Stimulated activated CD4-positive, alpha-beta T cell treated with anti-CD3 and anti-CD28 coated beads, TNF-alpha, amount 100 ng/mL, for 1 hour (primary cell): ENCODE measurements at places on chromosomes 4 and X.
A peak's percentile ranks its signal among the peaks of the same experiment; 100 is the strongest.

- no peak for DNase-seq
These were observed 145.8 kb downstream of the PRKX start for GRCh38 chrX:3567686-3568085.

DNA sequence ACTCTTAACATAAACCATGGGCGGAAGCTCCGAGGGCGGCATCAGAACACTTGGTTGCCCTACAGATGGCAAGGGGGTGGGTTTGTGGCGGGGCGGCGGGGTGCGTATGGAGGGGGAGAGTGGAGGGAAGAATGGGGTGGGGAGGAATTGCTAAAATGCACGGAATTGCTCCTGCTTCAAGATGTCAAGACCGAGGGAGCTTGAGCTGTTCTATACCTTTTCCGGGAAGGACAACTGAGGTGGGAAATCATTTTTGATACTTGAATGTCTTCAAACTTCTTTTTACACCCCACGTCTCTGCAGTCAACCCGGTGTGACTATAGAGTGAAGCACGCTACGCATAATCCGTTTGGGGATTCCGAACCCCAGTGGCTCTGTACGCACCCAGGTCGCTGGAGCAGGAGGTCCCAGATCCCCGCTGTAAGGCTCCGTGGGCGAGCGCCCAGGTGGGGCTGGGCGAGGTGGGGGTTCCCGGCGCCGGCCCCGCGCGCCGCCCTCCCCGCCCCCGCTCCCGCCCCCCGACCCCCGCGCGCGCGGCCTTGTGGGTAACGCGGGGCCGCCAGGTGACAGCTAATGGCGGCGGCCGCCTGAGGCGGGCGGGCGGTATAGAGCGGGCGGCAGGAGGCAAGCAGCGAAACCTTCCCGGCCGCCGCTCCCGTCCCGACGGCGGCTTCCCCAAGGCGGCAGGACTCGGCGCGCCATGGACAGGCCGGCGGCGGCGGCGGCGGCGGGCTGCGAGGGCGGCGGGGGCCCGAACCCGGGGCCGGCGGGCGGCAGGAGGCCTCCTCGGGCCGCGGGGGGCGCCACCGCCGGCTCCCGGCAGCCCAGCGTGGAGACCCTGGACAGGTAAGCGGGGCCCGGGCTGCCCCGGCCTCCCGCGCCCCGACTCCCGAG is at the start of gene MTMR1:
Gene MTMR1 (plus strand): TSS at position 566 of the 894 bp plus-strand sequence. CDS start 135 bp downstream, at position 701.
- peak; percentile 18 for DNase-seq

- DNase-seq, result no peak
These were observed at the start of gene BTC for GRCh38 chr4:74794382-74795010. TSS of gene BTC (minus strand) at chr4:74794523. CDS start at chr4:74794325, 198 bp downstream.

DNA sequence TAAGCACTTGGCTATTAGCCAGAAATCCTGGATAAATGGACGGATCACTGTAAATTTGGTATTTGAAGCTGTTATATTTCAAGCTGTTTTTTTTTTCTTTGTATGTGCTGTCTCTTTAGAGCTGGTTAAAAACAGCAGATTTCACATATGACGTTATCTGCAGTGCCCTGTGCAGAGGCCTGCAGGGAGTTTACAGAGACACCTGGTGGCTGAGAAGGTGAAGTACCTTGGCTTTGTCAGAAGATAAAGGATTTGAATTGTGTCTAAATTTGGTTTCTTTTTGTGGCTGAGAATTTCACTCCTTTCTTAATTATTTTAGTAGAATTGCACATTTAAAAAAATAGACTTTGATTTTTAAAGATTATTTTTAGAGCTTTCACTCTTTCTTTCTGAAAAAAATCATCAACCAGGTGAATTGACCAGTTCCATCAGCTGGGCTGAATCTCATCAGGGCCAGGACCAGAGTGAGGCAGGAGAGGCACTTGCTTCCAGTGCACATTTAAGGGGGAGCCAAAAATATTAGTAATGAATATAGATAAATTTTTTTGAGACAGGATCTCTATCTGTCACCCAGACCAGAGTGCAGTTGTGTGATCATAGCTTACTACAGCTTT is 9.6 kb upstream of the CHRNA9 start:
- peak; percentile 42 for DNase-seq
